ENCODE measurements at places on chromosomes 2 and 18. TPM values are rescaled to one million over a fixed set of nuclear protein-coding genes. Genes with fewer than 3 reads are reported as not detected.

TEX261 gene
- 27.0 TPM for total RNA-seq

DPP4 gene
- total RNA-seq = 13.3 TPM

FTCDNL1 gene
- not detected for total RNA-seq

GKN1 gene
- total RNA-seq = not detected

RGPD3 gene
- total RNA-seq = under 0.01 TPM

ALPI gene
- not detected for total RNA-seq

OXER1 gene
- total RNA-seq = 0.13 TPM
